Activated CD4-positive, alpha-beta memory T cell treated with anti-CD3 and anti-CD28 coated beads, Interleukin-2, amount 10 ng/mL, durations not matched to agents 7 days and 5 days (primary cell): ENCODE measurements at places on chromosomes 6 and 20. TPM values are rescaled to one million over a fixed set of nuclear protein-coding genes. Genes with fewer than 3 reads are reported as not detected.

DNA sequence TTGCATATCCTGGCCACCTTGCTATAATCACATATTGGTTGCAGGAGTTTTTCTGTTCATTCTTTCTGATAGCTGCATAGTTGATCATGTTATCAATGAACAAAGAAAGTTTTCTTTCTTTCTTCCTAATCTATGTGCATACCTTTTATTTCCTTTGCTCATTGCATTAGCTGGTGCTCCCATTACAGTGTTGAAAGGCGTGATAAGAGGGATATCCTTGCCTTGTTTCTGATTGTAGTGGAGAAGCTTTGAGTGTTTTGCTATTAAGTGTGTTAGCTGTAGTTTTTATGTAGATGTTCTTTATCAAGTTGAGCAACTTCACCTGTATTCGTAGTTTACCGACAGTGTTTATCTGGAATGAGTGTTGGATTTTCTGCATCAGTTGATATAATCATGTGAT lies 14.6 kb downstream of the STXBP5 start:
- H3K27me3 ChIP-seq, result no peaks in the 10 kb centered on the region
- no peak overlapping the region for H3K4me3 ChIP-seq
- H3K27ac ChIP-seq, result no peak overlapping the region
- no peak for DNase-seq
- peaks cover 42% of the 10 kb centered on the region for H3K36me3 ChIP-seq
- peaks cover 6% of the 10 kb centered on the region for H3K4me1 ChIP-seq

DNA sequence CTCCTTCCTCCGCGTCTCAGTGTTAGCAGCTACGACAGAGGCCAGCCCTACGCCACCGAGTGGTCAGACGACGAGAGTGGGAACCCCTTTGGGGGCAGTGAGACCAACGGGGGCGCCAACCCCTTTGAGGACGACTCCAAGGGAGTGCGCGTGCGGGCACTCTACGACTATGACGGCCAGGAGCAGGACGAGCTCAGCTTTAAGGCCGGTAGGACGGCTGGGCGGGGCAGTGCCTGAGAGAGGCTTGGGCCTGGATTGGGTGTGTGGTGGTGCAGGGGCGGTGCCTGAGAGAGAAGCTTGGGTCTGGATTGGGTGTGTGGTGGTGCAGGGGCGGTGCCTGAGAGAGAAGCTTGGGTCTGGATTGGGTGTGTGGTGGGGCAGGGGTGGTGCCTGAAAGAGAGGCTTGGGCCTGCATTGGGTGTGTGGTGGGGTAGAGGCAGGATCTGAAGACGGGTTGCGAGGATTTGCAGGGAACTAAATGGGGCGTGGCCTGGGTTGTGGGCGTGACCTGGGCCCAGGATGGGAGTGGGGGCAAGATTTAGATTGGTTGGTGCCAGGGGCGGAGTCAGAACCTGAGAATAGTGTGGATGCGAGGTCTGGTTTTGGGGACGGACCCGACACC lies 24.4 kb downstream of the SPDEF start:
- no peak overlapping the region for H3K4me3 ChIP-seq
- H3K27ac ChIP-seq, result no peak overlapping the region
- H3K27me3 ChIP-seq, result peaks cover 5% of the 10 kb centered on the region
- no peak for DNase-seq

DNA sequence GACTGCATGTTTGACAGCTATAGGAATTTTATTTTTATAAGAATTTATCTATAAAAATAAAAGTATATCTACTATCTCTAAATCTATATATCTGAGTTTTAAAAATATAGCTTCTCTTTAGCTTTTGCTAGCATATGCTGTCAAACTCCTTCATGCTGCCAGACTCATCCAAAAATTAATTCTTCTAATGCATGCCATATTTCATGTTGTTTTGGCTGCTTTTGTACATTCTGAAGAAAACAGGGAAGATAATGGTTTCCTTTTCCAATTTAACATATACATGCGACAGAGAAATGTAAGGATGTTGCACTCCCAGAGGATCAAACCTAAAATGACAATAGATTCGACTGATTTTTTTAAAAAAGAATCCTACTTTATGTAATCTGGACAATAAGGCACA lies 577.2 kb upstream of the FLRT3 start:
- no peaks in the 10 kb centered on the region for H3K36me3 ChIP-seq
- H3K4me3 ChIP-seq, result no peak overlapping the region
- H3K27me3 ChIP-seq, result no peaks in the 10 kb centered on the region
- H3K4me1 ChIP-seq, result no peaks in the 10 kb centered on the region
- DNase-seq, result no peak

The PAX1 gene
- total RNA-seq, result not detected
